DMS 273 treated with DMSO at 0.1 percent for 48 hours (cell line): ENCODE measurements at places on chromosomes 12 and 14.
A peak's percentile ranks its signal among the peaks of the same experiment; 100 is the strongest.

DNA sequence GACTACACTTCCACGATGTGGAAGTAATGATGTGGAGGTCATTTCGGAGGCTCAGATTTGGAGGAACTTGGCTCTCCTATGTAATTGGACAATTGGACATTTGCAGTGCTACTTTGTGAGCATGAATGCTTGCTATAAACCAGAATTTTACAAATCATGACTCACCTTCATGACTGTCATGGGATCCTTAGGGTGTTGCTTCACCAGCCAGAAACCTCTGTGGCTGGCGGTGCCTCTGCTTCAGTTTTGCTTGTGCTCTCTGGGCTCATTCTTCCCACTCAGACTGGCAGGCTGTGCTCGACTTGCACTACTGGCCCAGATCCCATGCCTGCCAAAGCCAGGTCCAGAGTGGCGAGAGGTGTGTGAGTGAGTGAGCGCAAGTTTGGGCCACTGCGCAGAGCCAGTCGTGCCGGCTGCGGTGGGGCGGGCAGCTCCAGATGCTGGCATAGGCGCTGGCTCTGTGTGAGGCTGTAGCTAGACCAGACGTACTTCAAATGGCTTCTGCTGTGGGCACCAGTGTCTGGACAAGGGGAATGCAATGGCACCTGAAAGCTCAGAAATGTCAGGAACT lies 387.8 kb downstream of the AEBP2 start:
- no peak for DNase-seq

GRCh38 chr14:97975216-97975615 lies 1178.0 kb downstream of the VRK1 start:
- DNase-seq: no peak

DNA sequence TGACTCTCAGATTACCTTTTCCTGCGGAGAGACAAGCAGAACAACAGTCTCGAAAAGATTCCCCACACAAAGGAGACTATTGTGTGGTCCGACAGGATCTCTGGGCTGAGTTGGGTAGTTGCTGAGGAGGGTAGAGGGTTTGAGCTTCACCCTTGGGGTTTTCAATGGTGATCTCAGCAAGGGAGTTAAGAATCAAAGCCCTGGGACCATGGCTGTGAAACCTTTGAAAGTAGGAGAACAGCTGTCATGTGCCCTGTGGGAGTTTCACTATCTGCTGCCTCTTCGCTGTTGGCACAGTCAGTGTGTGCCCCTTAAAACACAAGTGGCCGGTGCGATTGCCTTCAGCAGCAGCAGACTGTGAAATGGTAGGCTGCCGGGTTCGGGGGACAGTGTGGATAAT lies 14.2 kb upstream of the PLEK2 start:
- no peak for DNase-seq

GRCh38 chr14:89344920-89345254 lies 72.1 kb downstream of the FOXN3 start:
- no peak for DNase-seq

GRCh38 chr12:6468283-6468575 lies 2.2 kb downstream of the VAMP1 start:
- DNase-seq: no peak

GRCh38 chr14:71471634-71472355 lies 460.4 kb upstream of the RGS6 start:
- DNase-seq: no peak

DNA sequence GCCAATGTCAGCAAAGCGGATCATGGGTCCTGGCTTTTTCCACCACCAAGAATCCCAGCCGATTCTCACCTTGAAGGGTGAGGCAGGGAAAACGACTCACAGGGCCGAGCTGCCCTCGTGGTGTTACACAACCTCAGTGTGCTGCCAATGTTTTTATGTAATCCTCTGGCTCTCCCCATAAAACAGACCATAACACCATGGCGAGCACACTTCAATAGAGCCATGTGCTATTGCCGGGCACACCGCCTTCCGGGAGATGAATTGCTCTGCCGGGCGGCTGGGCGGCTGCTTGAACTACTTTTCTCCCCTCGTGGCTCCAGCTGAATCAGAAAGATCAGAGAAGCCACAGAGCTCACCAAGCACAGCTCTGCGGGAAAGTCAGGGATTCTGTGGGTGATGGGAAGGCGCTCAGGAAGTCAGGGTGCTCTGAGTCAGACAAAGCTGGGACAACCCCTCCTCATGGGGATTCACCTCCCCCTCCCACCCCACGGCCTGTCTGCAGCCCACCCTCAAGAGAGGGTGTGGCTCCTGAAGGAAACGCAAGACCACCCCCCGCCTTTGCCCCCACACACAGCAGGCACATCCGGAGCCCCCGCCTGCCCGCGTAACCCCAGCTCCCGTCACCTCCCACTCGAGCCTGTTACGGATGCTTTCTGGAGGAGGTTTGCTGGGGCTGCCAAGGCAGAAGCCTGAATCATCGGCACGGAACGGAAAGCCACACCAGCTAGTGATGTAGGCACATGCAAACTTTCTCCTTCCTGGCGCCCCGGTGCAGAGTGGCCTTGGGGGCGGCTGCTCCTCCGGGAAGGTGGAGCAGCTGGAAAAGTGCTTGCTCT lies 1.8 kb downstream of the GALNT9 start:
- no peak for DNase-seq

GRCh38 chr14:22606380-22606779 lies 8.3 kb downstream of the ABHD4 start:
- DNase-seq: no peak

- DNase-seq: peak; percentile 60
These were observed 65.1 kb downstream of the CRADD start for GRCh38 chr12:93742110-93742934.

- DNase-seq: no peak
These were observed 143.3 kb downstream of the KLRB1 start for GRCh38 chr12:9464408-9464807.

GRCh38 chr14:69518289-69519101 lies 34.0 kb downstream of the PLEKHD1 start:
- DNase-seq: no peak

DNA sequence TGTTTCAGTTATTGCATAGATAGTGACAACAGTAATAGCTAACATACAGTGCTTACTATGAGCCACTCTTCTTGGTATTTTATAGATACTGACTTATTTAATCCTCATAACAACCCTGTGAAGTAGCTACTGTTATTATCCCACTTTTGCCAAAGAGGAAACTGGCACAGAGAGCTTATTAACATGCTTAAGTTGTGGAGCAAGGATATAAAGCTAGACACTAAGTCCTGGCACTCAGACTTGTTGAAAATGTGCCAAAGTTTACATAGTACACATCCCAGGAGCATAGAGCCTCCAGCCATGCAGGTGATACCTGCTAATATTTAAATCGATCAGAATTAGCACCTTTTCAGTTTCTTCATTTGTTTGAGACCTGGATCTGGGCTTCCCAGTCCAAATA lies 41.8 kb downstream of the VEZT start:
- DNase-seq: no peak

- no peak for DNase-seq
These were observed 17.3 kb downstream of the TOGARAM1 start for GRCh38 chr14:44979273-44979672.

DNA sequence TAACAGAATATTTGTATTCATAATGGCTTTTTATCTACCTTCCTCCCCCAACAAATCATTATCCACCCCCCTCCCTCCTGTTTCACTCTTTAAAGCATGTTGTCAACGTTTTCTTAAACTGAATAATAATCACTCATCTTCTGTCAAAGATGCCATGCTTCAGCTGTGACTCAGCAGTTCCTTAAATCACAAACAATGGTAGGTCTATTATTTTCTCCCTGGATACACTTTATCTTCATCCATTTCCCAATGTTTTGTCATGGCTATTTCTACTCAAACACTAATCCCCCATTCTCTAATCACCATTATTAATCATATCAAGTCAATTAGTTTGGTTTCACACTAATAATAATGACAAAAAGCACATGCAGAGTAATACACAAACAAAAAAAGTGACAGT lies 6.5 kb downstream of the CLEC12B start:
- no peak for DNase-seq

GRCh38 chr12:131499160-131499863 lies 211.6 kb upstream of the SFSWAP start:
- DNase-seq: no peak

- no peak for DNase-seq
These were observed 116.6 kb downstream of the ERC1 start for GRCh38 chr12:1107669-1108068.

- no peak for DNase-seq
These were observed 119.6 kb upstream of the CPSF6 start for GRCh38 chr12:69119770-69120169.

DNA sequence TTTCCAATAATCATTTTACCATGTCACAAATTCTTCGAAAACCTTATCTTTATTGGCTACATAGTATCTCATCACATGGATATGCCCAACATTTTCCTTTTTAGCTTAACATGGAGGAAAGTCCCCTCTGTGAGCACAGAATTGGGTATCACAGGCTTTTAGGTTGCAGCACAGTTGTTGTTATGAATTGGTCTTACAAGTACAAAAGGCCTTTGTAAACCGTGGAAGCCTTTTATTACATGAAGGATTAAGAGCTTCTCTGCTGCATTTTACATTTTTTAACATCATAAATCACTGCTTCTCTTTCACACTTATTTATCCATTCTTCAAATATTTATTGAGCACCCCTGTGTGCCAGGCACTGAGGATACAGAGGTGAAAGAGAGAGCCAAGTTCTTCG lies 26.2 kb downstream of the UBE3B start:
- DNase-seq: no peak

- no peak for DNase-seq
These were observed 1934.2 kb upstream of the SEL1L start for GRCh38 chr14:83467811-83468210.

GRCh38 chr12:28374556-28374955 lies 184.3 kb downstream of the CCDC91 start:
- DNase-seq: no peak

- DNase-seq: peak; percentile 68
These were observed 102.0 kb downstream of the EGLN3 start for GRCh38 chr14:33848706-33849454.

DNA sequence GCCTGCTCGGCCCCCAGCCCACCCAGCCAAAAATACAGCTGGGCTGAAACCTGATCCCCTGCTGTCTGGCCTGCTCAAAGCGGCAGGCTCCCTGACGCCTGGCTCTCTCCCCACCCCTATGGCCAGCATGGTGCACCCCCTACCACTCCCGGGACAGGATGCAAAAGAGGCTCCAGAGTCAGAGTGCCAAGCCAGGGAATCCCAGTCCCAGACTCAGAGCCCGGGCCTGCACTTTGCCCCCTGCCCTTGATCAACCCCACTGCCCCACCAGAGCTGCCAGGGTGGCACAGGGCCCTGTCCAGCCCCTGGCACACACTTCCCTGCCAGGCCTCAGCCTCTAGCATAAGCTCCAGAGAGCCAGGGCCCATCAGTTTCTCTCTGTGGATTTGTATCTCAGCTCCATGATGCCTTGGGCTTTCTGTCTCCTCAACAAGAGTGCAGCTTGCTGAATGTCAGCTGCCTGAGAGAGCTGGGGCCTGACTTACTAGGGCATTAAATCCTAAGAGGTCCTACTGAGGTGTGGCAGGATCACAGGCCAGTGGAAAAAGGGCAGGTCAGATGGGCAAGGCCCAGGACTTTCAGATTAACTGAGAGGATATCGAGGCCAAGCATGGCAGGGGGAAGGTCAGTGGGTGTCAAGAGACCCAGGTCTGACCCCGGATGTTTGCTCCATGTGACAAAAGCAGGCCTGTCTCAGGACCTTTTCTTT lies 13.9 kb downstream of the ACVRL1 start:
- peak; percentile 8 for DNase-seq

- no peak for DNase-seq
These were observed 504.9 kb downstream of the VRK1 start for GRCh38 chr14:97301931-97302559.

DNA sequence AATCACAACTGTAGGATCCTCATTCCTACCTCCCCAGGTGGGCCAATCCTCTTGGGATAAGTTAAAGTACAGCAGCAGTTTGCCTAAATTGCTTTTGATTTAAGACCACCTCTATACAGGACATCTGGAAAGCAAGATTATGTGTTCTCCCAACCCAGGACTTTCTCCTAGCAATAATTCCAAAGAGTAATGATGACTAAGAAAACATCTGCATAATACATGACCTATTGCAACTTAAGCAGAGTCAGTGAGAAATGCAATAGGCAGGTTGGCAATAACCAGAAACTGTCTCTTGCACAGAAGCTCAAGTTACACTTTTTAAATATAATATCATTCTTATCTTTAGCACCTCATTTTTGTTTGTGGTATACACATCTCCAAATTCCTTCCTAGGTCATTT lies 275.4 kb downstream of the TRHDE start:
- no peak for DNase-seq

- DNase-seq: no peak
These were observed 9.6 kb upstream of the SNAPC1 start for GRCh38 chr14:61752626-61753025.

DNA sequence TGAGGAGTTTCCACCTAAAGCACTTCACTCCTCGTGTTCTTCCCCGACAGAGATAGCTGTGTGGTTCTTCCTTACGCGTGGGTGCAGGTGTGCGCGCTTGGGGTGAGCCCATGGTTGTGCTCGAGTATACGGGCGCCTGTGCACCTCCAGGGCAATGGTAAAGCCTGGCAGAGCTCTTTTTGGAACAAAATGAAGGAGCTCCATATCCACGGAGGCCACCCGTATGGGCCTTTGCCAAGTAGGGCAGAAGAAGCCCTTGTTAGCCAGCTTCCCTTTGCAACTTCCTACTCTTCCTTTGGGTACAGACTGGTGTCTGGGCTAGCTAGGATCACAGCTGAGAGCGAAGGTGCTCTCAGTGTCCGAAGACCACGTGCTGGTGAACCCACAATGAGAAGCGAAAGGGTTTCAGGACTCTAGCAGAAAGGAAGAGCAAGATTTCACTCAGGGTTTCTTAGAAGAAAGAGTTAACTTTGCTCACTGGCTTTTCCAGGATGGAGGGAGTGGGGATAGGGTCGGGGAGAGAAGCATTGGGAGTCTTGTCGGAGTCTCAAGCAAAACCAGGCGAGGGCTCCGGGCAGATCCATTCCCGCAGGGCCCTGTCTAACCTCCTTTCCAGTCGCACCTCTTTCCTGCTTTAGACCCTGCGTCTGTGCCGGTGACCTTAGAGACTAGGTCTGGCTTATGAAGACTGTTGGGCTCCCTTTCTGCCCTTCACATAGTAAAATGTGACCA lies 960 bp upstream of the LRFN5 start:
- DNase-seq: no peak

DNA sequence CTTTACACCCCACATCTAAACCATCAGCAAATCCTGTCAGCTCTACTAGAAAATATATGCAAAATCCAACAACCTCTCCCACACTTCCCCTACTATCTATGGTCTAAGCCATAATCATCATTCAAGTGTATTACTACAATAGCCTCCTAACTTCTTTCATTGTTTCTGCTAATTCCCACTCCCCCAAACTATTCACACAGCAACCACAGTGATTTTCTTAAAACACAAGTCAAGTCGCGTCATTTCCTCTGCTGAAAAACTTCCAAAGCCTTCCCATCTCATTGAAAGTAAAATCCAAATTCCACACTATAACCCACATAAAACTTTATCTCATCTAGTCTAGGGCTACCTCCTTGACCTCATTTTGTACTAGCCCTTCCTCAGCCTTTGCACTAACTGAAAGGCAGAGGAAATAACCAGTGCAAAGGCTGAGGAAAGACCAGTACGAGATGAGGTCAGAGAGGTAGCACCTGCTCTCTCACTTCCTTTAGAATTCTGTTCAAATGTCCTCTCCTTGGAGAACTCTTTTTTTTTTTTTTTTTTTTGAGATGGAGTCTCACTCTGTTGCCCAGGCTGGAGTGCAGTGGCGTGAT lies 65.5 kb upstream of the MDM1 start:
- DNase-seq: no peak

- no peak for DNase-seq
These were observed 133.6 kb upstream of the VRK1 start for GRCh38 chr14:96663491-96664067.

GRCh38 chr12:7113389-7113871 lies 4.4 kb upstream of the C1RL start:
- no peak for DNase-seq
